ENCODE measurements at places on chromosomes 5 and 9.

GRCh38 chr5:45274241-45274640, 421.9 kb downstream of the HCN1 start:
- no peak for DNase-seq

DNA sequence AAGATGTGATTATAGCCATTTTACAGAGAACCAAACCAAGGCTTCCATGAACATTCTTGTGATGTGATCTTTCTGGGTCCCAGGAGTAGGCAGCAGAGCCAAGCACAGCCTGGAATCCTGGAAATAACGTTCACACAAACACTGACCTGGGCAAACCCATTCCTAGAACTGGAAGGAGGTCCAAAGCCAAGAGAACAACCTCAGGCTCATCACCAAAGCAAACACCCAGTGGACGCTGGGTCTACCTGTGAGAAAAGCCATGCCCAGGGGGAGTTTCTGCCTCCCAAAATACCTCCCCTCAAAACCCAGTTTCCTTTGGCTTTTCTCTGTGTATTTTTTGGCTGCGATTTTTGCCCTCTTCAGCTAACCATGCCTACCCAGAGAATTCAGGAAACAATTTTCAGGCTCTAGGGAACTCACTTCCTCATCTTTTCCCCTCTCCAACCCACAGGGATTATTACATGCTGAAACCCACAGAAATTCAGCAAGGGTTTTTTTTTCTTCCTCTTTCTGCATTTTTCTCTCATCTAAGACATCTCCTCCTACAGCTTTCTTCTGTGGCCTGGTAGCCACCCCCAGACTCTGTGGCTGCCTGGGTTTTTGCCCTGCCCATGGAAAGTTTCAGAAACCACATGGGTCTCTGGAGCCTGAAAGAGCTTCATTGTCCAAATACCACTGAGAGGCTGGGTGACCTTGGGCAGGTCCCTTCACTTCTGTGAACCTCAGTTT, 75.0 kb downstream of the TNC start:
- DNase-seq, result no peak

DNA sequence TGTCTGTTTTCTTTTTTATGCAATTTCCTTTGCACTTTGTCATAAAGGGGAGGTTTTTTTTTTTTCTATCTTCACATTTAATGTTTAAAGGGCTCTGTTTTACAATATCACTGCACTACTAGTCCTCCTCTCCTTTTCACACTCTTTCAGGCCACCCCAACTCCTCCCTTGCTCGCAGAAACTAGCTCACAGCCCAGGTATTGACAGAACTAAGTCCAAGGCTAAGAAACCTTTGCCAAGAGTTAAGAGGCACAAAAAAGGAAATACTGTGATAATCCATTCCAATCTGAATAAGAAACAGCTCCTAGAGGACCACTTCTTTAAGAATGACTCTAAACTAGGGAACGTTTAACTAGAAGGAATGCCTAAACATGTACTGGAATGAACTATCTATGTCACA, 1.1 kb upstream of the FGF10 start:
- no peak for DNase-seq

DNA sequence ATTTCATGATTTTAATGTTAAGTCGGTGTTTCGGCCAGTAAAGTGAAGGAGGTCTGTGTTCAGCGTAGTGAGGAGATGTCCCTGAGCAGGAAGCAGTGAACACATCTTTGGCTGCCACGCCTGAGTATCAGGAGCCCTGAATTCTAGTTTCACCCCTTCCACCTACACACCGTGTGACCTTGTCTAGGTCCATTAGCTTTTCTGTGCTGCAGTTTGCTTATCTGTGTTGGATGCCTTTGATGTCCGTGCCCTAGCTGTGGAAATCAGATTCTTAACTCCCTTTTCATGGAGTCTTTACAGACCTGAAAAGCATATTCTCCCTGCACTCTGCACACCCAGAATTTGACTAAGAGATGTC, 601 bp downstream of the FBXO38 start:
- no peak for DNase-seq

- DNase-seq, result no peak
These were observed 285.5 kb upstream of the VLDLR start for GRCh38 chr9:2336055-2336454.

- no peak for DNase-seq
These were observed 3.1 kb downstream of the PJA2 start for GRCh38 chr5:109406719-109407118.

DNA sequence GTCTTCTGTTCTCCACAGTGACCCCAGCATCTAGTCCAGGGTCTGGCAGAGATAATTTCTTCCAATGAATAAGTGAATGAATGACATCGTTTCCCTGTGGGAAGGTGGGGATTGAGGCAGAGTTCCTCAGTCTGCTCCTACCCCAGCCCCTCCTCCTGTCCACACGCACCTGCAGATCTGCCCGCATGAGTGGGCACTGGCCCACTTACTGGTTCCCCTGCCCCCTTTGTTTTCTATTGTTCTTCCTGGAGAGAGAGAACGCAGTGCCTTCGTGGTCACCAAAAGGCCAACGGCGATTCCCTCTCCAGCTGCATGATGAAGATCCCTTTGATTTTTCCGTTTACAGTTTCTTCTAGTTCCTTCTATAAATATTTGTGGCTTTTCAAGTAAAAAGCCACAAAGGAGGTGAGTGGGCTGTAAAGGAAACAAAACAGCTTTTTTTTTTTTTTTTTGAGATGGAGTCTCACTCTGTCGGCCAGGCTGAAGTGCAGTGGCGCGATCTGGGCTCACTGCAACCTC, 5.8 kb upstream of the FPGS start:
- no peak for DNase-seq

GRCh38 chr5:158837908-158838307, 261.8 kb downstream of the EBF1 start:
- DNase-seq, result no peak

DNA sequence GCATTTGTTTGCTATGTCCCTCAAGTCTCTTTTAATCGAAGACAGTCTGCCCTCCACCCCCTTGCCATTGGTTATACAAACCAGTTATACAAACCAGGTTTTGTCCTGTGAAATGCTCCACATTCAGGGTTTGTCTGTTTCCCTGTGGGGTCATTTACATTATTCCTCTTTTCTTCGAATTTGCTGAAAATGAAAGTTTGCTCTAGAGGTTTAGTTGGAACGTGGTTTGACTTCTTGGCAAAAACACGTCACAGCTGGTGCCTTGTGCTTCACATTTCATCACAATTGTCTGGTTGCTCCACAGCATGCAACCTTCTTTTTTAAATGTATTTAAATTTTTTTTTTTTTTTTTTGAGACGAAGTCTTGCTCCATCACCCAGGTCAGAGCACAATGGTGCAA, 4.2 kb upstream of the HAVCR2 start:
- no peak for DNase-seq

GRCh38 chr9:80555782-80556325, 984.1 kb downstream of the TLE4 start:
- no peak for DNase-seq

DNA sequence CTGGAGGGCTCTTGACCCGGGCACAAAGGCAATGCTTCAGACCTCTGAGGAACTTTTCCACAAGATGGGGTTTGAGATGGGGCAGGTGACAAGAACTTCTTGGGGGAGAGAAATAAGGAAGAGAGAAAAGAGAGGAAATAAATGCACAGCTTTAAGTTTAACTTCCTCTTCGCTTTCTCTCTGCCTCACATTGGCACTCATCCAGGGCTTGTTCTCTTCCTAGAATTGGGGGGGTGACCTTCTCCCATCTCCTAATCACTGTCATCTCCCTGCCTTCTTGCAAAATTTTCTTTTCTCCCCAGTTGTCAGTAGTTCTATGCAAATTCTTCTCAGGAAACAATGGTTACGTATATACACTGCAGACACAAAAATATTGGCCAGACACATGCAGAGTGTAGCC, 19.1 kb upstream of the ADCY2 start:
- no peak for DNase-seq

DNA sequence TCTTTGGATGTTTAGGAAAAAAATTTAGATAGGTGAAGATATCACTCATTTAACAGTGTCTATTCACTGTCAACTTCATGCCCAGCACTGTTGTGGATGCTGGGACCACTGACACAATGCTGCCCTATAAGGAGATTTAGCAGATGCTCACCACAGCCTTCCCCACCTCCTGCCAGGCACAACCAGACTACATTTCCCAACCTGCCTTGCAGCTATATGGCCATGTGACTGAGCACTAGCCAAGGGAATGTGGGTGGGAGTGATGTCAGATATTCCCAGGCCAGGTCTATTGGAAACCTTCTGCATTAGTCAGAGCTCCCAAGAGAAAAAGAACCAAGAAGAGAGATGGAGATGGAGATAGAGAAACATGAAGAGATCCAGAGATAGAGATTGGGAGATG, 302.6 kb upstream of the TAS2R1 start:
- DNase-seq, result no peak

- DNase-seq, result peak; percentile 68
These were observed 332.4 kb upstream of the EFNA5 start for GRCh38 chr5:108003178-108003577.

- DNase-seq, result peak; percentile 52
These were observed 283.3 kb downstream of the TMEM167A start for GRCh38 chr5:82793808-82794419.

DNA sequence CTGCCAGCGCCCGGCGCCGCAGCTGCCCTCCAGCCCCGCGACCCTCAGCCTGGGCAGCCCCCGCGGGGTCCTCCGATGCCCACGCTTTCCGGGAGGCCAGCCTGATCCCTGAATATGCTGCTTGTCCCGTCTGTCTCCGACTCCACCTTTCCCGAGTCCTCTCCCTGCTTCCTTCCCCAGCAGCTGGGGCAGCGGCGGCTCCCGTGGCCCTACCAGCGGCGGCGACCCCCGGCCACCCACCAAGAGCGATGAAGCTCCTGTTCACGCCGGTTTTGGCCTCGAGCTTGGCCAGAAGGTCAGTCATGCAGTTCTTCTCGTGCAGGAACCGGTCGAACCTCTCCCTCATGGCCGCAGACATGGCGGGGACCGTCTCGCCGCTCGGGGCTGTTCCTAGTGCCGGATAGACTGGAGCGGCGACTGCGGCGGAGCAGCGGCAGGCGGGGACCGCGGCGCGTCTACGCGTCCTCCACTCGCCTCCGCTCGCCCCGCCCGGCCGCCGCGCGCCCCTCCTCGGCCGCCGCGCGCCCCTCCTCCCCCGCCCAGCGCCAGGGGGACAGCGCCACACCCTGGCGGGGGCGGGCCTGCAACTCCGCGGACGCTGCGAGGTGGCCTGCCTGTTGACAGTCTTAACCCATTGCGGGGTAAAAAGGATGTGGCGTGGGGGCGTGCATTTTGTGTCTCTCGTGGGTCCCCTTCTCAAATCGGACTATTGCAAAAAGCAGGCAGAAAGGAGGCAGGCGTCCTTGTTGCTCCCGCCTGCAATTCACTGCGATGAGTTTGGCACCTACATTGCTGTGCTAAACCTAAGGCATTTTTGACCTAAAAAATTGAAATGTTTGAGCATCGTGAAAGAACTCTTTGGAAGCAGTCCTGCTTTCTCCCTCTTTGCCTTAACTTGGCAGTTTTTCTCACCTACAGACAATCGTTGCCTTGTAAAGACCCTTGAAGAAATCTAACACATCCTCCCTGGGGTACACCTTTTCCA, at the start of gene REEP5:
REEP5 (minus strand) TSS at position 395 of the 985 bp plus-strand sequence; CDS start at position 358, 37 bp downstream.
- peak; percentile 81 for DNase-seq

DNA sequence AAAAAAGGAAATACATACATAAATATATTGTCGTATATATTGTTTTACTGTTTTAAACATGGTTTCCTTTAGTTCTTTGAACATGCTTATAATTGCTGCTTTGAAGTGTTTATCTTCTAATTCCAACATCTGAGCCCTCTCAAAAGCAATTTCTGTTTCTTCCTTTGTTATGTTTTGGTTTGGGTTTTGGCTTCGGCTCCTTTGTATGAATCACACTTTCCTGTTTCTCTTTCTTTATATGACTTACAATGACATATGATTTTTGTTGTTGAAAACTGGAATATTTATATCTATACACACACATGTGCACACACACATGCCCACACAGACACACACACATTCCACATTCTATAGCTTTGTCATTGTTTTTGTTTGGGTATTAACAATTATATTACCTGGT, 1206.7 kb downstream of the CDH12 start:
- no peak for DNase-seq

DNA sequence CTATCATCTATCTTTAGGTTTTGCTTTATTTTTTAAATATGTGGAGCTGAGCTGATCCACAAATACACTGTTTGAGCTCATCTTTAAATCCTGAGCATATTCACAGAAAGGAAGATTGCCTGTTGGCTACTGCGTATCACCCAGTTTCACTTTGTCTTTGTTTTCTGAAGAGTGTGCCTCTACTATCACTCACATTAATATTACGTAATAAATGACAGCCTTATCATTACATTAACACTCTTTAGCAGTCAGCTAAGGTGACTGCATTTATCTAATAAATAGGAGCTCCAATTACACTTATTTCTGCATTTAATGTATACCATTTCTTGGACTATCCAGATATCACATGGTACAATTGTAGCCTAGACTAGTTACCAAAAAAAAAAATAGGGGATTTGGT, 511.7 kb downstream of the NR2F1-AS1 start:
- DNase-seq, result no peak

DNA sequence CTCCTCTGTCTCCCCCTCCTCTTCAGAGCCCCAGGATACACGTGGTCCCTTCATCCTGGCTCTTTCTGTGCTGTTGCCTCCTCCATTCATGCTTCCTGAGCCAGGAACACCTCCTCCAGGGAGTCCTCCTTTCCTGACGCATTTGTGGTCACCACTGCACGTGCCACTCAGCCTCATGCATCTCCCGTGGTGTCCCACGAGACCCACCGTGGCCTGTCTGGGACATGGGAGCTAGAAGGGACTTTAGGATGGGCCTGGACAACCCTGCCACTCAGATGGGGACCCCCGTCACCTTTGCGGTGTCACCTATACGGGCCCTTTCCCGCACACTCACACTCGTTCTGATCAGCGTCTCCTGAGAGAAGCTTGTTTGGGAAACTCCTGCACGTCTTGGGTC, 6.7 kb downstream of the GLIPR2 start:
- no peak for DNase-seq
